ENCODE measurements at places on chromosomes 5 and 9.

GRCh38 chr9:134643222-134643671, 1.6 kb downstream of the COL5A1 start:
- no peak for DNase-seq

DNA sequence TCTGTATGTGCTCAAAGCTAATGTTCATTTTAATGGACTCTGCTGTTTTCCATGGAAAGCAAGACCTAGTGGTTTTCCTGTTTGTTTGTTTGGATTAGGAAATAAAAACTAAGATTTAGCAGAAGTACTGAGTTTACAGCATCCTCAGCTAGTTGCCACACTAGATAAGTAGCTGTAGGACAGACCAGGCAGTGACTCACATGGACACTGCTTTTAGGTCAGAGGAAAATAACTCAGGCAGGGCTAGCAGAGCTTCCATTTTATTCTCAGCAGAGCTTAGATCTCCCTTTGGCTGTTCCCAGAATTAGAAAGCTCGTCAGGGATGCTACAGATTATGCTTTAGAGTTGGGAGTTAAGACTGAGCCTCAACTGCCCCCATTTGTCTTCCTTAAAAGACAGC, 204.4 kb downstream of the SH3GL2 start:
- DNase-seq = no peak

DNA sequence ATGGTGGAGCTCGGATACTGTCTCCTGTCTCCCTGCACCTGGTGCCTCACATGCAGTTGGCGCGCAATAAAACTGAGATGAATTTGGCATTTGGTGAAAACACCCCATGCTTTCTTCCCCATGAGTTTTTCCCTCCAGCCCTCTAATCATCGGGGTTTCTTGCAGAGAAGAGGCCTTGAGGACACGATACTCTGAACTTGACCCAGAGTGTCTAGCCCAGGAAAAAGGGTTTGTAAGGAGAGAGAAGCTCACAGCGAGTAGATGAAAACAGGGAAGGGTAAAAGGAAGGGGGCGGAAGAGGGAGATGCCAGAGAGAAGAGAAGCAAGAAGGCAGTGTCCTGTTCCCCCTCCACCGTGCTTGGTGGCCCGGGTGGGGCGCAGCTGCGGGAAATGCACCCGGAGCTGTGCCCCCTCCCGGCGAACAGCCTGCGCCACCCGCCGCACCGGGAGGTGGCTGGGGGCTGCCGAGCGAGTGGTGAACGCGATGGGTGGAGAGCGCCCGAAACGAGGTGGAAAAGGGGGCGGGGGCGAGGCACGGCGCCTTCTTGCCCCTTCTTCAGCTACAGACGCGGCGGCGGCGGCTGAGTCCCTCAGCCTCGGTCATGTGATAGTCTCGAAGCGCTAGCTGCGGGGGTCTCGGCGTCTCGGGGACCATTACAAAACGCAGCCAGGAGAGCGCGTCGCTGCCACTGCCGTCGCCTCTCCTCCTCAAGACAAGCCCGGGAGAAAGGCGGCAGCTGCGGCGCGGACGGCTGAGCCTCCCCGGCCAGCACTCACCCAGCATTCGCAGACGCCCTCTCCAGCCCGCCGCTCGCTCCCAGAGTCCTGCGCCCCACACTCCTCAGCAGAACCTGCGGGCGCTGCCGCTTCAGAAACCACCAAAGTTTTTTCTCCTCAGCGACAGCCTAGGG, 1.1 kb upstream of the FOXB2 start:
- no peak for DNase-seq

GRCh38 chr5:160082614-160083500, 36.4 kb downstream of the PWWP2A start:
- DNase-seq = no peak

DNA sequence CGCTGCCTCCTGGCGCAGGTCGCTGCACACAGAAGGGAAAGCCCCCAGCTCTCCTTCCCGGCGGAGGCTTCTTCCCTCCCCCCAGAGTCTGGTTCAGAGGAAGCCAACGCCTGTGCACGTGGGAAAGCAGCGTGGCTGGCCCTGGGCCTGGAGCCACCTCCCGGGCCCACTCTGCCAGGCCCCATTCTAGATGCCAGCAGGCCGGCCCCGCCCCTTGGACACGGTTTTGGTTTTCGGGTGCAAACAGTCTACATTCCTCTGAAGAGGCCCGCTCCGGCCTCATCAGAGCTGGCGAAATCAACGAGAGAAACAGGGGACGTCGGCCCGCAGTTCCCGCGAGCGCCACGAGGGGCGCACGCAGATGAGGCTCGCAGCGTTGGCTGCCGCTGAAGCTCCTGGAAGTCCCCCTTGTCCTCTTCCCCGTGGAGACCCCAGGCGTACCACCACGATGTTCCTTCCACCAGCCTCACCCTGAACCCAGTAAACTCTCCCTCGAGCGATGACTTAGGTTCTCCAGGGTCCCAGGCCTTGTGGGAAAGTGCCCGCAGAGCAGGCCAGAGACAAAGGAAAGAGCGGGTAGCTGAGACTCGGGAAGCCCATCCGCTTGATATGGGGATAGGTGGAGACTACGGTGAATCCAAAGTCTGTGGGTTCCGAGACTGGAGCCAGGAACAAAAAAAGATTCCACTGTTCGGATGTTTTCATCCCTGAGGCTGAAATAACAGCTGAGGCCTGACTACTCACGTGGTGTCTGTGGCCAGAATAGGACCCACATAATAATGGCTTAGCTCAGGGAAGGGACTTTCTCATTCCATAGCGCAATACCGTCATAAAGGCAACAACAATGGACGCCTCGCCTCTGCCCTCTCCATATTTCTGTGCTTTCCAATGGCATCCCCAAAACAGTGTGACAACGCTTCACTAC, 64.2 kb downstream of the KLF4 start:
- DNase-seq = peak; percentile 85

DNA sequence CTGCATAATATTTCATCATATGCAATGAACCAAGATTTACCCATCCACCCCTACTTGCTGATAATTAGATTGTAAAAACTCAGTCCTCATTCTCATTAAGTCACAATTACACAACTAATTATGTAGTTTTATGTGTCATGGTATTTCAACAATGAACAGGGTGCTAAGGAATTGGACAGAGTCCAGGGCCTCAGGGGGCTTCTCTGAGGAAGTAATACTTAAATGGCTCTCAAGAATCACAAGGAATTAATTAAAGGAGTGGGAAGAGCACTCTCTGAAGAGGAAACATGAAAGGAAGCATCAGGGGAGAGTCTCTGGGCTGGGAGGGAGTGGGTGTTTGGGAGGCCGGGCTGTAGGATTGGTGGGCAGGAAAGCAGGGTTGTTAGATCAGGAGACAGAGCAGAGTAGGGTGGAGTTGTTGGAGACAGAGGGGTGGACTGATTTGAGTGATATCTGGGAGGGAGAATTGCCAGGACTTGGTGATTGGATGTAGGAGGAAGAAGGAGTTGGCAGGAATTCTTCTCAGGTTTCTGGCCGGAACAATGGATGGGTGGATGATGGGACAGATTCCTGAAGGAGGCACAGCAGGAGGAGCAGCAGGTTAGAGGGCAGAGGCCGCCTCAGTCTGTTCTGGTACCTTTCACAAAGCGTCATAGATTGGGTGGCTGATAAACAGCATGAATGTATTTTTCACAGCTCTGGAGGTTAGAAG, 23.0 kb upstream of the NSG2 start:
- DNase-seq = no peak
